Activated naive CD4-positive, alpha-beta T cell treated with anti-CD3 and anti-CD28 coated beads, Interleukin-2, amount 10 ng/mL, durations not matched to agents 7 days and 5 days (primary cell): ENCODE measurements at places on chromosomes 1 and 21.

DNA sequence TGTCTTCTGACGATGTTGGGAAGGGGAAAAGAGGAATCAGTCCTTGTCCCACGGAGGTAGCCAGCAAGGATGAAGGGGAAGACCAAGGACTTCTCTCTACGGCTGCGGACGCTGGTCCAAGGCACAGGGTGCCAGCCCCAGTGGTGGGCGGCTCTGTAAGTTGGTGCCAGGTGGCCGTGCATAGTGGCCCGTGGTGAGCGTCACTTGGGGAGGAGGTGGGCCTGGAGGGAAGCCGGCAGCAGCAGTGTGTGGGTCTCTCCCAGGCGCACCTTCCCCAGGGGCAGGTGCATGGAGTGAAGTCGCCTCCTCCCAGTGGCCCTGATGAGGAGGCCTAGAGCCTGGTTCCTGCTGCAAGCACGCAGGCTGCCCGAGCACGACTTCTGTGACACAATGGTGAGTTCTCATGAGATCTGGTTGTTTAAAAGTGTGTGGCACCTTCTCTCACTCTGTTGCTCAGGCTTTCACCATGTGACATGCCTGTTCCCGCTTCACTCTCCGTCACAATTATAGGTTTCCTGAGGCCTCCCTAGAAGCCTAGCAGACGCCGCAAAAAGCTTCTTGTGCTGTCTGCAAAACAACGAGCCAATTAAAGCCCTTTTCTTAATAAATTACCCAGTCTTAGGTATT lies 43.6 kb upstream of the TIAM1 start:
- no peak for DNase-seq

DNA sequence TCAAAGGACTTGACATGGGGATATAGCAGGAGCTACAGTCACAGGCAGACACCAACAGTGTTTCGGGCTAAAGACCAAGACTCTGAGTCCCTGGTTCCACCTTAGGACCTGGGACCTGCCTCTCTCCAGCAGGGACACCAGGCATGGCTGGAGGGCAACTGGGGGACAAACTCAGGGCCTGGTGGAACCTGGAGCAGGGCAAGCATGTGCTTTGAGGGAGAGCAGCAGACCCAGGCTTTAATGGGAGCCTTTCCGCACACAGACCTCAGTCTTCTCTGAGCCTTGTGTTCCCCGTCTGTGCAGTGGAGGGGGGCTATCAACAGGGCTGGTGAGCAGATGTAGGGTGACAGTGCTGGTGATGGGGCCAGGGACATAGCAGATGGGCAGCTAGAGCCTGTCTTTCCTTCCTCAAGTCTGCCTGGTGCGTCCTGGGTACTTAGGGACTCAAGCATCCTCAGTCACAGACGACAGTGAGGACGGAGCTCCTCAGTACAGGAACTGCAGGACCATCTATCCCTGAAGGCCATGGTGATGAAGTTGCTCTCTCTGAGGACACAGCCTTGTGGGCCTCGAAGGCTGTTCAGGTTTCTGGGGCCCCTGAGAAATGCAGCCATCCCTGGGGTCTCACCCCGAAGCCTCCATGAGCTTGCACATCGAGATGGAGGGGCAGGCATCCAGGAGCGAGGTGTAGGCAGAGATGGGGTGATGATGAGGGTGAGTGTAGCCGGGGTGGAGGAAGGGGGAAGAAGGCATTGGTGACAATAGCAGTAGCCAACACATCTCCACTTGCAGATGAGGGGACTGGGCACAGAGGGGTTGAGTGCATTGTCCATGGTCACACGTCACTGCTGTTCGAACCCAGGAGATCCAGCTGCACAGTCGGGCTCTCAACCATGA lies 593.4 kb downstream of the PTPRU start:
- DNase-seq, result no peak

DNA sequence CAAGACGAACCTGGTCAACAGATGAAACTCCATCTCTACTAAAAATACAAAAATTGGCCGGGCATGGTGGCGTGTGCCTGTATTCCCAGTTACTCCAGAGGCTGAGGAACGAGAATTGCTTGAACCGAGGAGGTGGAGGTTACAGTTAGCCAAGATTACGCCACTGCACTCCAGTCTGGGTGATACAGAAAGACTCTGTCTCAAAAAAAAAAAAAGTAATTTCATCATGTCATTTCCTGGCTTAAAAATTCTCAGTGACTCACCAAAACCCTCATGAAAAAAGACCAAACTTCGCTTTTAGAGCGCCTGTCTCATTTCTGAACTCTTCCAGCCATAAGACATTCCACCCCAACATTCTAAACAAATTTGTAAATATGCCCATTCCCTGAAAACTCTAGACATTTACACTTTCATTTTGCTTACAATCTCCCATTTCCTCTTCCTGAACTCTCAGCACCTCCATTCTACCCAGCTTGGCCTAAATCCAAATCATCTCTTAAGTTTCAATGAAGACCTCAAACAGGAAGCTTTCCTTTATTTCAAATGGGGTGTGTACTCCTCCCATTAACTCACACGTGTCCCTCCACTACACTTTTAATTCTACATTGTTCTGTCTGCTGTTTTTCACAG lies 50.5 kb upstream of the PRRC2C start:
- no peak for DNase-seq

DNA sequence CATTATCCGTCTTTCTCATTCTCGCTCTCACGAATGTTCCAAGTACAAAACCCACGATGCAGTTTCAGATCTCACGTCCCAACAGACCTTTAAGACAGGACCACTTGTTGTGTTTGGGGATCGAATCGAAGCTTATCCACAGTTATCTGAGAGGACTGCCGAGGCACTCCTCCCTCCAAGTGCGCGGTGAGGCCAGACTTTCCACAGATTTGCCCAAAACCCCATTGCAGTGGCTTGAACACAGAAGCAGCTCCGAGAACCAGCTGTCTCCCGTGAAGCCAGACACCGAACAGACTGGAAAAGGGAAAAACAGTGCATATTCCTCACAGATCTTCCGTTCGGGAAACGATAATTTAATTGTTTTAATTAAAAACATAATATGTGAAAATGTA lies 46.5 kb upstream of the COL6A2 start:
- no peak for DNase-seq

DNA sequence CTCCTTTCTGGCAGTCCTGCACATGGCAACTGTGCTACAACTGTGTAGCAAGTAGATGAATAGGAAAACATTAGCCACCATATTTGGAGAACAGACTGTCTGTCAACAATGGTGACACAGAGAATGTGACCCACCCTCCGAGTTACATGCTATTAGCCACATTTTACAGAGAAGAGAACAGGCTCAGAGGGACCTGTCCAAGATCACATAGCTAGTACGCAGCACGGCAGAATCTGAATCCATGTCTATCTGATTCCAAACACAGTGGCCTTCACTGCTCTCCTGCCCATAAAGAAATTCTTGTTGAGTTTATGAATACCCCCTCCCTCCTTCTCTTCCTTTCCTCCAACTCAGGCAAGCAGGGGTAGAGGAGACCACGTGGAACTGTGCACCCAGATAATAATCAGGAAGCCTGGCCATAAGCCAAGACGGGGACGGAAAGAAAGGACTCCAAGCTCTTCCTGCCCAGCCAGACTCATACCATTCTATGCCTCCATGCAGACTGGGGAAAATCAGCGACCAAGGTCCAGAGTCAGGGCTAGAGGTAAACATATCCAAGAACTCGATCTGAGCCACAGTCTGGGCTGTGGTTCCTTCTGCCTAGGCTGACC lies 78.8 kb downstream of the TRABD2B start:
- no peak for DNase-seq

GRCh38 chr1:79604490-79605198 lies 598.1 kb upstream of the ADGRL4 start:
- DNase-seq, result no peak

DNA sequence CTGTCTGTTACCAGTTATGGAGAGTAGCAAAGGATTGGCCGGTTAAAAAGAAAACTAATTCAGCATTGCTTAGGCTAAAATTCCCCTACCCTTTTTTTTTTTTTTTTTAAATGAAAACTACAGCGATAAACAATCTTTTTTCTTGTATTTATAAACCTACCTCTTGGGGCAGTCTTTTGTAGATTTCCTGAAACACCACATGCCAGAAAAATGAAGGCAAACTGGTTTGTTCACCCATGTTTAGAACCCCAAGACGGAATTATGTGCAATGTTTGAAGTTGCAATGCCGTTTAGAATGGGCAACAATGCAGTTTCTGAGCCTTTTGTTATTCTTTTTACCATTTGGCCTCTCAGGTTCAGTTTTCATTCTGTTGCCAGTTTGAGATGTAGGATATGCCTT lies 59.1 kb downstream of the PRDM2 start:
- no peak for DNase-seq

GRCh38 chr1:240831191-240831631 lies 219.3 kb upstream of the GREM2 start:
- DNase-seq, result no peak

DNA sequence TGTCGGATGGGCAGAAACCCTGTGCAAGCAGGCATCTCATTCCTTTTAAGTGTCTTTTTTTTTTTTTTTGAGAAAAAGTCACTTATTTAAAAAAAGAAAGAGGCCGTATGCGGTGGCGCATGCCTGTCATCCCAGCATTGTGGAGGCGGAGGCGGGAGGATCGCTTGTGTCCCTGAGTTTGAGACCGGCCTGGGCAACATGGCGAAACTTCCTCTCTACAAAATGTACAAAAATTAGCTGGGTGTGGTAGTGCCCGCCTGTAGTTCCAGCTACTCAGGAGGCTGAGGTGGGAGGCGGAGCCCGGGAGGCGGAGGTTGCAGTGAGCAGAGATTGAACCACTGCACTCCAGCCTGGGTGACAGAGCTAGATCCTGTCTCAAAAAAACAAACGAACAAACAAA lies 1.7 kb downstream of the GPR137B start:
- no peak for DNase-seq

DNA sequence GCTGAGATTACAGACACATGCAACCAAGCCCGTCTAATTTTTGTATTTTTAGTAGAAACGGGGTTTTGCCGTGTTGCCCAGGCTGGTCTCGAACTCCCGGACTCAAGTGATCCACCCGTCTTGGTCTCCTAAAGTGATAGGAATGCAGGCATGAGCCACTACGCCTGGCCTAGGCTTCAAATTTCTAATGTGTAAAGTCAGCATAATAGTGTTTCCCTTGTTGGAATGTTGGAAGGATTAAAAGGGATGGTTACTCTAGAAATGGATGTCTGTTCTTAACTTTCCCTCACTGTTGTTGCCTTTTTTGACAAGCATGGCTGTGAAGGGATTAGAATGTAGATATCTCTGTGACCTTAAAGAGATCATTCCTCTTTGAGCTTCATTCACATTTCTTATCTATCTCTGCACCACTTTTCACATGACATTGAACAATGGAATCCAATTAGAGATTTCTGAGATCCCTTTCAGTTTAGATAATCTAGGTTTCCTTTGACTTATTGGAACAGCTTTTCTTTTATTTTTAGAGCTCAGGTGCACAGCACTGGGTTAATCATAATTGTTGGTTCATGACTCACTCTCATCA lies 33.7 kb downstream of the NFASC start:
- DNase-seq, result no peak

DNA sequence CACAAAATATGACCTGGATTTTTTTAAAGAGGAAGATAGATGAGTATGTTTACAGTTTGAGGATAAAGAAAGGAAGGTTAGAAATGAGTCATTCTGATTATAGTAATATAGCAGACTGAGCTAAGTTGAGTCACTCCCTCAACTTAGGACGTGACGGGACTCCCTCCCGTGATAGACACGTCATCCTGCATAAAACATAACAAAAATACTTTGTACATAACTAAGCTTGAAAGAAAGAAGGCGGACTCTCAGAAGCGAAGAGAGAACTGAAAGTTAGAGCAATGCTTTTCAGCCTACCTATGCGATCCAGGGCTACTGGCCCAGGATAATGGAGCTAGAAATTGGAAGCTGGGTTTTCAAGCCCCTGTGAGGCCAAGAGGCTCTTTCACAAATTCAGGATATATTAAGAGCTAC lies 53.0 kb upstream of the DESI2 start:
- DNase-seq, result peak; percentile 50

GRCh38 chr1:62276791-62277190 lies 42.4 kb downstream of the KANK4 start:
- no peak for DNase-seq

DNA sequence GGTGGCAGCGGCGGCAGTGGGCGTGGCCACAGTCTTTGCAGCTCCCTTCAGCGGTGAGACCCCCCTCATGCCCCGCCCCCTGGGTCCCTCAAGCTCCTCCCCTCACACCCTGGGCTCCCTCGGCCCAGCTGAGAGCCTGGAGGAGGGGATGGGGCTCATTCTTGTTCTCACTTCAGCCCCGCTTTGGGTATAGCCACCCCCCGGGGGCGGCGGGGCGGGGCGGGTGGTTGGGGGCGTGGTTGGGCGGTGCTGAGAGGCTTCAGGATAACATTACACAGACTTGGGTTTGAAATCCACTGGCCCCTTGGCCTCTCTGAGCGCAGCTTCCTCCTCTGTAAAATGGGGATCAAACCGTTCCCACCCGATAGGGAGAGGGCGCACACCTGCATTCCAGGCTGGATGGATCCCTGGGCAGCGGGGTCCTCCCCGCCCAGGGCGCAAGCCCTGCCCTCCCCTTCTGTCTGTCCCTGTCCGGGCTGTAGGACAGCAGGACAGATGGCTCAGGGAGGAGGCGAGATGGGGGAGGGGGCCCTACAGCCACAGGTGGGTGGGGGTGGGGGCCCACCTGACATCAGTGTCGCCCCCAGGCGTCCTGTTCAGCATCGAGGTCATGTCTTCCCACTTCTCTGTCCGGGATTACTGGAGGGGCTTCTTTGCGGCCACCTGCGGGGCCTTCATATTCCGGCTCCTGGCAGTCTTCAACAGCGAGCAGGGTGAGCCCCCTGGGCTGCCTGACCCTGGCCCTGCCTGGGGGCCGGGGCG lies 5.1 kb downstream of the CLCNKA start:
- peak; percentile 47 for DNase-seq

GRCh38 chr1:240652549-240652948 lies 40.6 kb upstream of the GREM2 start:
- peak; percentile 39 for DNase-seq

- no peak for DNase-seq
These were observed at the start of gene SPRR2A for GRCh38 chr1:153057375-153057774. Gene SPRR2A, minus strand, starts transcription at chr1:153057512. Its CDS starts 777 bp downstream, at chr1:153056735.

- DNase-seq, result no peak
These were observed 49.7 kb downstream of the SYF2 start for GRCh38 chr1:25182629-25183028.

GRCh38 chr1:27118440-27118689 lies 36.6 kb downstream of the SLC9A1 start:
- DNase-seq, result no peak

DNA sequence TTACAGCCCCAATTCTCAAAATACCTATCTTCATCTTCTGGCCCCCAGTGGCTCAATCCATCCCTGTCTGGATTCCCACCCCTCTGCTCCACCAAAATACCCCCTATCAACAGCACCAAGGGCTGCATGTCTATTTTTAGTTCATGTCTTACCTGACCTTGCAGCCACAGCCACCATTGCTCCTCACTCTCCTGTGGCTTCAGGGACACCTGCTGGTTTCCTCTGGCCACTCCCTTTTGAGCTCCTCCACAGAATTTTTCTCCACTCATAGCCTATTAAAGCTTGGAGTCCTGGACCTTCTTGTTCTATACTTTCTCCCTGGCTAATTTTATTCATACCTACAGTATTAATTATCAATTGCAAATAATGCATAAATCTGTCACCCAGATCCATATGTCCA lies 125.3 kb upstream of the NGF start:
- no peak for DNase-seq
